ENCODE measurements at places on chromosomes 7 and 10.

DNA sequence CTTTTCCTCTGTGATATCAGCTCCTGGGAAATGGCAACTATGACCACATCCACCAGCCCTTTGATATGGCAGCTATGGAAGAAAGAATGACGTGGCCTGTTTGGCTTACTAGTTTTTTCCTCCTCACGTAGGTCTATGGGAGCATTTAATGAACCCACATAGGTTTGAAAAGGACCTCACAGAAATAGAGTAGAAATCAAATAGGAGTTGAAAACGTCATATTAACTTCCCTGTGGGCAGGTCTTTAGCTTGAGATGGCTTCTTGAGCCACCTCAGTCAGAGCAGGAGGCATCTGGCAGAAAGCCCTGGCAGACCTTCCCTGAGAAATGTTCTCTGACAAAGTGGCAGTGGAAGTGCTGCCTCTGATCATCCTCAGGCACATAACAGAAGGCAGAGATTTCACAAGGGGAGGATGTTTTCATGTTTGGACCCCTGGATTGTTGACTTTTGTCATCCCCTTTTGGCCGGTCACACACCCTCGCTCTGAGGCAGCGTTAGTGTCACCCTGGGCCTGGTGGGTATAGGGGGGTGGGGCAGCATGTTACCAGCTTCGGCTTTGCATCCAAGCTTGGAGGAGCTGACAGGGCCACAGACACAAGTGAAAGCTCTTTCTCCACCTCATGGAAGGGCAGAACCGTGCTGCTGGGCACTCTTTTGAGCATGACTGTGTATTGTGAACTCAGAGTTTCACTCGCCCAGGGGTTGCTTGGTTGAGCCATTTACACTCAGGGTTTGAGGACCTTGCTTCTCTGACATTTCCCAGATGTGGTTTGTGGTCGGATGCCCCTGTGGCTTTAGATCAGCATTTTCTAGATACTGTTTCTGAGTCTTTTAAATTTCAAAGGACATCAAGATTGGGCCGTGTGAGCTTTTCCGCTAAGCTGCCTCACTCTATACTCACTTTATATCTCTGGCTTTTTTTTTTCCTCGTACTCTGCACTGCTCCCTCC lies 184.2 kb downstream of the STK31 start:
- DNase-seq: no peak

DNA sequence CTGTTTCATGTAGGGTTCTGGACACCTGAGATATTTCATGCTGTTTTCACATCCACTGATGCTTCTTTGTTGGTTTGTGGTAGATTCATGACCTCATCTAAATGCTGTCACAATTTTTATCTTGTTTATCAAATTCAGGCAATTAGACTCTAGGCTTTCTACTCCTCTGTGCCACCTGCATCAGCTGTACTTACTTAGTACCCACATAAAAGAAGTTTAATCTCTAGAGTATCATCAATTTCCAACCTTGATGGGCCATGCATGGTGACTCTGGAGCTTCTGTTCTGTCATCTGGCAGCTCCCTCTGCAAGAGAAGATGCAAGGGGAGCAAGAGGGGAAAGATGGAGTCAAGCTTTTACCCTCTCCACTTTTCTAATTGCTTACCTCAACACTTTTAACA lies 195.9 kb upstream of the VWC2 start:
- no peak for DNase-seq

GRCh38 chr10:31819391-31819820 lies 109.2 kb downstream of the ARHGAP12 start:
- no peak for DNase-seq

DNA sequence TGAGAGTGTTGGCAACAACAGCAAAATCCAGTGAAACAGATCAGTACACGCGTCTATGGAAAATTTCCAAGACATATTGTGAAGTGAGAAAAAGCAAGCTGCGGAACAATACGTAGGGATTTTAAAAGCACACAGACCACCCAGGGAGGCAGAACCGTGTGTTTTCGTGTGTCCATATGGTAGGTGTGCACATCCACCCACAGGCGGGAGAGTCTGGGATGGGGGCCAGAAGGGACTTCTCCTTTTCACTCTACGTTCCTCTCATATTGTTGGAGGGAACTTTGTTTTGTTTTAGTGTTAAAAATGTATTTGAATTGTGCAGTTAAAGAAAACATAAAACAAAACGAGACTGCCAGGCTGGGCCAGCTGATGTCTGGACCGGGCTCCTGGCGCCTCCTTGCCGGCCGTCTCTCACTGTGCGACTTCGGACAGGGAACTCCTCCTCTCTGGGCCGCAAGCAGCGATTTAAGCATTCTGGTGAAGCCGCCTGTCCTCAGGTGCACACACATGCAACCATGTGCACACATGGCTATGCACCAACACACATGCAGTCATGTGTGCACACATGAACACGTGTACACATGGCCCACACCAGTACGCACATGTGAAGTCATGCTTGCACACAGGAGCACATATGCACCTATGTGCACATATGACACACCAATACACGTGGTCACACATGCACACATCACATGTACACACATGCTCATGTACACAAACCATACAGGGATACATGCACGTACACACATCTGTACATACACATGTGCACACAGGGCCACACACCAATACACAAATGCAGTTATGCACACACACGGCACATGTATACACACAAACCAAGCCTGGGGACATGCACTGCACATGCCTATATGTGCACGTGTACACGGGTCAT lies 141.1 kb downstream of the ELFN1 start:
- DNase-seq: no peak

GRCh38 chr10:13161857-13162271 lies 506 bp downstream of the MCM10 start:
- DNase-seq: no peak

DNA sequence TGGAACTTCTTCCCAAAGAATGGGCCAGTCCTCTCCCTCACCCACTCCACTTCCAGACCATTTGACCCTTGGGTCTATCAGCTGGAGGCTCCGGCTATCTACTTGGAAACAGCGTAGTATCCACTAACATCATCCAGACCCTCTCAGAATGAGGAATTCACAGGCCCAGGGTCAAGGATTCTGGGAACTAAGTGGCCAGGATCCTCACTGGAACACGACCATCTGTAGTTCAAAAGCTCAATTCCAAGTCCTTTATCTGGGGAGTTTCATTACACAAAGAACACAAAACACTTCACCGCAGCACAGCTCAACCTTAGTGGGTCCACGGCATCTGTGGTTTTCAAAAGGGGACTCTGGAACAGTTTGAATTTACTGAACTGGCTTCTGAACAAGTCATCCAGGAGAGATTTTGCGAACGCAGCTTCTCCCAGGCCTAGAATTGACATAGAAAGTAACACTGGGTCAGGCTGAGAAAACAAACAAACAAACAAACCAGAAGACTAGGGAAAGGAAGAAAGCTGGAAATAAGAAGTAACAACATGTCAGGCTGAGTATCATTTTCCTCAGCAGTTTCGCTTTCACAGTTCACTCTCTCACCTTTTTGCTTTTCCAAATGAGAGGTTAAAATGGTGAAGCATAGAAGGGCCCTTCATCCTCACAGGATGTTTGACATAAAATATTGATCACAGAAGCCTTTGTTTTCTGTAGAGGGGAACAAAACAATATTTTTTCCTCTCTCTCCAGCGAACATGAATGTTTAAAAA lies 57.6 kb upstream of the USP6NL start:
- DNase-seq: no peak

DNA sequence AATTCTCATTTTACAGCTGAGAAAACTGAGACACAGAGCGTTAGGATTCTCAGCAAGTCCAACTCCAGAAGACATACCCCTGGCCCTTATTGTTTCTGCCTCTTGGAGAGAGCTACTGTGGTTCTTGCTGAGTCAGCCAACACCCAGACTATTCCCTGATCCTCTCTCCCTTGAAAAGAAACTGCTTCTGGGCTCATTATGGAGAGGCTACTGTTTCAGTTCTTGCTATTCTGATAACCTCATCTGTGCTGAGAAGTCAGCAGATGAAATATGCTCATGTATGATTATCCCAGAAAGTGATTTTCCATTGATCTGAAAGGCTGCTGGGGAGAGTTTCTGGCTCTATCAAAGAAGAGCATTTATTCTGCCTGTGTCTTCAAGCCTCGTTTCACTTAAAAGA lies 455.6 kb upstream of the COBL start:
- DNase-seq: no peak

- no peak for DNase-seq
These were observed 191.3 kb downstream of the HECW1 start for GRCh38 chr7:43303740-43304241.

DNA sequence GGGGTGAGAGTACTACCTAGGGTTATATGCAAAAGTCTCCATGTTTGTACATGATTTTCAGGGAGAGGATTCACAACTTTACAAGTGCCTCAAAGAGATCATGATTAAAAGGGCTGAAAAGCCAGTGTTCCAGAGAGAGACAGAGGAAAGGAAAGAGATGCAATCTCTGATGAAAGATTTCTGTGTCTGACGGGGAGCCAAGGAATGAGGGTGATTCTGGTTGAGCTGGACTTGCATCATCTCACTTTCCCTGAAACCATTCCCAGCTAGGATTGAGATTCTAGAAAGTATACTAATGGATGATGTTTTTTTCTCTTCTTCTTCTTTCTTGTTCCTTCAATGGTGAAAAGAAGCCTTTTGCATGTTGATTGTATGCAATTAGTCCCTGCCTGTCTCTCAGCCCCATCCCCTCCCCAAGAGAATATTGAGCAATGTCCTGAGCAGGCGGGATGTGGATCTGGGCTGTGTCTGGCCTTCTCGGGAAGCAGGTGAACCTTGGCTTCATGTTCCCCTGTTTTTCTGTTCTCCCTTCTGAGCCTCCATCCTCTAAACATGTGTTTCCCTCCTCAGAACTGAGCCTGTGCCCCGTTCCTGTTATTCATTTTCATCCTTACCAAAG lies 186.1 kb downstream of the ZNF365 start:
- DNase-seq: no peak

- peak; percentile 85 for DNase-seq
These were observed 37.5 kb downstream of the GDI2 start for GRCh38 chr10:5775685-5776084.

GRCh38 chr10:72261784-72262404 lies 11.8 kb upstream of the DDIT4 start:
- DNase-seq: no peak

DNA sequence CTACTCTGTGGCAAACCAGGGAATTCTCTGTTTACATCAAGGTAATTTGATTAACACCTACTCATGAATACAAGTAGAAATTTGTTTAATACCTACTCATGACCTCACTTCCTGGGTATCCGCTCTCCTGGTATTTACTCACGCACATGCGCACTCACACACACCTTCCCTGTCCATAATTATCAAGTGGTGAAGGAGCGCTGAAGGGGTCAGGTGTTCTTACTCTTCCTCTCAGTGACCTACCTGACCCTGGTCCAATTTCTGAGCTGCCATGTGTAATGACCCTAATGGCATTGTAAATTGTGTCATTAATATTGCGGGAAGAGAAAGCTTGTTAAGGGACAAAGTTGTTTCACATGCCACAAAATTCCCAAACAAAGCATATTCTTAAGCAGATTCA lies 41.3 kb upstream of the TRIL start:
- DNase-seq: no peak

DNA sequence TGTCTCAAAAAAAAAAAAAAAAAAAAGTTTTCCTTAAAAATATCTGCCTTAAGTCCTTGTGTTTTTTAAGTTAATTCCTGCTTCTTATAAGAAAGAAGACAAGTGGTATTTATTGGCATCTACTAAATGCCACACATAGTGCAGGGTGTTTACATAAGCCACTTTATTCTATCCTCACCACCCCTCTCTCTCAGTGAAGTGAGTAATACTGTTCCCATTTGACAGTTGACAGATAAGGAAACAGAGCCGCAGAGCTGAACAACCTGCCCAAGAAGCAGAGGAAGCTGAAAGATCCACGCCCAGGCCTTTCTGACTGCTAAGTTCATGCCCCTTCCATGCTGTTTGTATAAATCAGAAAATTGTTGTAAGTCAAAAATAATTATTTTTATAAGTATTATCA lies 54.1 kb downstream of the ABLIM1 start:
- DNase-seq: no peak

DNA sequence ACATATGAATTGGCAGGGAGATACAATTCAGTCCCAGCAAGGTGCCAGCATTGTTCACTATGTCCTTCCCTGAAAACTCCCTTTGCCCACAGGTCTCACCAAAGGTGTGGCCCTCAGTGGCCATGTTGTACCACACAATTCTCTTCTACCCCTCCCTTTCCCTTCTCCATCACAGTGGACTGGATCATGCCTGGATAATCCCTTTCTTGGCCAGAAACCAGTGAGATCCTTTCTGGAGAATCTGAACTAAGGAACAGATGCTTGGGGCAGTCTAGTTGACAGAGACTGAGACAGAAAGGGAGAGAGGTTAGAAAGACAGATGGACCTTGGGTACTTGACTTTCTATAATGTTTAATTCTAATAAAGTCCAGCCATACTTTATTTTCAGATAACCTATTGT lies 9.5 kb downstream of the NMT2 start:
- DNase-seq: no peak

- no peak for DNase-seq
These were observed 329 bp downstream of the NOLC1 start for GRCh38 chr10:102152545-102152890.

DNA sequence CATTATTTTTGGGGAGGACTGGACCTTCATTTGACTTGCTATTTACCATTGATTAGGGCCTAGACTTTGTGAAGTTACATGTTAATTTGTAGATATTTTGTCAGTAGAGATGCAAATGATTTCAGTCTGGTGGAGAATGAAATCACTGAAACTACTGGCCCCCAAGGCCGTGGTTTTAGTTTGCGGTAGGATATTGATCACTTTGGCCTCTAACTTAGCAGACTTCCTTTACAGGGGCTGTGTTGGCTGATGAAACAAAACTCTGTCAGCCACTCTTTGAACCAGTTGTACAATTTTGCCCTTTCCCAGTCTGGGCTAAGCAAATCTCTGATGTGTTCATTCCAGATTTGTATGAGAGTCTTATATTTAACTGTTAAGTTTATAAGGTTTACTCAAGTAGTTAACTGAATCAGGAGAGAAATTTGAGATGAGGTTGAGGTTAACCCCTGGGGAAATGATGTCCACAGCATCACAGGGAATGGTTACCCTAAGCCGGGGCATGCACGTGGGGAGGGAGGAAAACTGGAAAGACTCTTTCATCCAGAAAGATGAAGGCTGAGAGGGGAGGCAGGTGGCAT lies 105.7 kb upstream of the INSIG1 start:
- DNase-seq: no peak

GRCh38 chr10:112948196-112948595 lies 1.9 kb upstream of the TCF7L2 start:
- DNase-seq: no peak

DNA sequence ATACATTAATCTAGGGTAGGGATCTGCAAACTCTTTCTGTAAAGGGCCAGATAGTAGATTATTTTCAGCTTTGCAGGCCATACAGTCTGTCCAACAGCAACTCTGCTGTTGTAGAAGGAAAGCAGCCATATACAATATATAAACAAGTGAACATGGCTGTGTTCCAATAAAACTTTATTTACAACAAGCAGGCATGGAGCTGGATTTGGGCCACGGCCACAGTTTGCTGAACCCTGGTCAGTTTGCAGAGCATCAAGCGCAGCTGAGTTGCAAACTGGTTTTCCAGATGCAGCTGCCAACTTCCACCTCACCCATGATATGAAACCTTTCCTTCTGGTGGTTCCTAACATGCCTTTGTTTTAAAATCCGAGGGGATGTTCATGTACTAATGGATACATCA lies 310.4 kb upstream of the NFE2L3 start:
- DNase-seq: no peak

Measured in CD8-positive, alpha-beta memory T cell (primary cell).